Activated T-helper 1 cell treated with anti-CD3 and anti-CD28 coated beads, Interleukin-12 subunit alpha, Interleukin-12 subunit beta, Interleukin-2, Interleukin-4 antibody, amounts not matched to agents 30 ng/mL and 10 ng/mL and 1 ng/mL, durations not matched to agents 14 hours and 24 hours and 36 hours (primary cell): ENCODE measurements at places on chromosomes 7 and 10. TPM values are rescaled to one million over a fixed set of nuclear protein-coding genes. Genes with fewer than 3 reads are reported as not detected.

GRCh38 chr7:10724449-10724848, 249.2 kb upstream of the PHF14 start:
- H3K27me3 ChIP-seq, result no peaks in the 10 kb centered on the region
- H3K4me1 ChIP-seq, result no peaks in the 10 kb centered on the region
- H3K4me3 ChIP-seq, result no peak overlapping the region
- no peaks in the 10 kb centered on the region for H3K36me3 ChIP-seq
- DNase-seq, result no peak
- no peak overlapping the region for H3K27ac ChIP-seq

DNA sequence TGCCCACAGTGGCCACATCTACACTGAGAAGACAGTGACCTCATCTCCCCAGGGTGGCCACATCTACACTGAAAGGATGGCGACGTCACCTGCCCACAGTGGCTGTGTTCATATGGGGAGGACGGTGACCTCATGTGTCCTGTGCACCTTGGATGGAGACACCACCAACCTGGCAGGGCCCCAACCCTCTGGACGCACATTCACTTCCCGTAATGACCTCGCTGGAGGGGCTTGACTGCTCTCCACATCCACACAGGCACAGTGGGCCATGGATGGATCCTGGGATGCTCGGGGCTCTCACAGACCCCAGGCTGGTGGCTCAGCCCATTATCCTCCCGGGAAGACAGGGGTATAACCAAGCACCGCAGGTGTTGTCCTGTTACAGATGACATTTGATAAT, 69.7 kb upstream of the BTBD16 start:
- H3K27ac ChIP-seq, result no peak overlapping the region
- H3K4me3 ChIP-seq, result no peak overlapping the region
- DNase-seq, result no peak

- DNase-seq, result no peak
- H3K4me3 ChIP-seq, result no peak overlapping the region
- H3K36me3 ChIP-seq, result no peaks in the 10 kb centered on the region
- H3K4me1 ChIP-seq, result peaks cover 1% of the 10 kb centered on the region
Observed at GRCh38 chr10:72043016-72043834, 45.1 kb downstream of the SPOCK2 start.

DNA sequence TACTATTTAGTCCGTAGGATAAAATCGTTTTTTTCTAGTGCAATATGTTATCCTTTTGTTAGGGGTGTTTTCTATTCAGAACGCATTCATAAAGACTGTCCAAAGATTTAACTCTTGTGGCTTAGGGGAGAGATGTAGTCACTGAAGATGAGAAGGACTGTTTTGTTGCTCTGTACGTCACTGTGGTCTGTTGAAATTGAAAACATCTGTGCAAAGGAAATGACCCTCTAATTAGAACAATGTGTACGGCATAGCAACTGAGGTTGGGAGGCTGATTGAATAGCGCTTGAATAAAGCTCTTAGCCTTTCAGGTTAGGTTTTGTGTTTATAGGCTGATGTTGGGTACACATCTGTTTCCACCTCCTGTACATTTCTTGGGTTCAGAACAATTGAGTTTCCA, 453.4 kb upstream of the AKR1E2 start:
- no peaks in the 10 kb centered on the region for H3K4me1 ChIP-seq
- no peaks in the 10 kb centered on the region for H3K36me3 ChIP-seq
- no peak for DNase-seq
- no peak overlapping the region for H3K4me3 ChIP-seq

DNA sequence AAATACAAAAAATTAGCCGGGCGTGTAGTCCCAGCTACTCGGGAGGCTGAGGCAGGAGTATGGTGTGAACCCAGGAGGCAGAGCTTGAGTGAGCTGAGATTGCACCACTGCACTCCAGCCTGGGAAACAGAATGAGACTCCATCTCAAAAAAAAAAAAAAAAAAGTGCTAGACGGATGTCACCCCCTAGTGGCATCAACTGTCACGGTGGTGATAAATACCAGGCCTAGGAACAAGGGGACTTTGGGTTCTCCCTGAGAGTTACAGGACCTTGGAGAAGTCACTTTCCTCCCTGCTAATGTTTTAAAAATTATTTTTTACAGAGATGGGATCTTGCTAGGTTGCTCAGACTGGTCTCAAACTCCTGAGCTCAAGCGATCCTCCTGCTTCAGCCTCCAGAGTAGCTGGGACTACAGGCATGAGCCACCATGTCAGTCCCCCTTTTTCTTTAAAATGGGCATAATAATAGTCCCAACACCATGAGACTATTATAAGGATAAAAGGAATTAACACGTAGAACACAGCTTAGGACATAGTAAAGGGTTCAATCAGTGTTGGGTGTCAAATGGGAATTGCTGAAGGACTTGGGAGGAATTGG, 2.6 kb upstream of the TMEM130 start:
- peaks cover 30% of the 10 kb centered on the region for H3K27me3 ChIP-seq
- H3K27ac ChIP-seq, result no peak overlapping the region
- no peaks in the 10 kb centered on the region for H3K36me3 ChIP-seq
- no peak for DNase-seq
- H3K4me3 ChIP-seq, result no peak overlapping the region

NOC3L gene
- 47.7 and 47.8 TPM in 2 replicates for total RNA-seq

TBC1D12 gene
- 0.73 and 0.86 TPM in 2 replicates for total RNA-seq
